Muscle of back (tissue), 13 donors: ENCODE measurements at places on chromosomes 6 and 20. TPM values are rescaled to one million over a fixed set of nuclear protein-coding genes. Genes with fewer than 3 reads are reported as not detected.

Gene KDM1B
- polyA plus RNA-seq: 23.8 TPM

Gene MYLK4
- 5.5 TPM for polyA plus RNA-seq

Gene NRN1
- polyA plus RNA-seq: 28.8 TPM

Gene MAN1A1
- 35.9 TPM for polyA plus RNA-seq

Gene BPIFB4
- 0.29 TPM for polyA plus RNA-seq

Gene SAMD5
- 2.2 TPM for polyA plus RNA-seq

Gene MEP1A
- not detected for polyA plus RNA-seq

Gene PPDPF
- 325 TPM for polyA plus RNA-seq

Gene SDC4
- 4.6 TPM for polyA plus RNA-seq

Gene KCNK15
- polyA plus RNA-seq: 0.22 TPM

Gene IBTK
- 28.0 TPM for polyA plus RNA-seq

Gene RSPH9
- 0.75 TPM for polyA plus RNA-seq

Gene NFATC2
- 6.9 TPM for polyA plus RNA-seq

Gene RBL1
- polyA plus RNA-seq: 6.0 TPM

Gene EYA4
- 27.0 TPM for polyA plus RNA-seq

Gene ANKRD66
- polyA plus RNA-seq: 1.4 TPM

Gene SH3BGRL2
- polyA plus RNA-seq: 9.1 TPM

Gene FOXC1
- 2.4 TPM for polyA plus RNA-seq

Gene MAP1LC3A
- 18.4 TPM for polyA plus RNA-seq

Gene ENPP5
- 3.3 TPM for polyA plus RNA-seq

Gene SLC17A1
- polyA plus RNA-seq: not detected

Gene PRRT1
- 0.71 TPM for polyA plus RNA-seq

Gene NKX2-4
- polyA plus RNA-seq: not detected

Gene GJA1
- 143 TPM for polyA plus RNA-seq

Gene NOX3
- polyA plus RNA-seq: not detected

Gene ERVFRD-1
- polyA plus RNA-seq: 0.17 TPM

Gene DIDO1
- 32.9 TPM for polyA plus RNA-seq

Gene SMLR1
- polyA plus RNA-seq: not detected

Gene CST2
- not detected for polyA plus RNA-seq

Gene SLC4A11
- polyA plus RNA-seq: 0.67 TPM
